ENCODE measurements at places on chromosomes 13 and 19. TPM values are rescaled to one million over a fixed set of nuclear protein-coding genes. Genes with fewer than 3 reads are reported as not detected.

GRCh38 chr19:42872608-42873007, 6.9 kb downstream of the PSG1 start:
- DNase-seq: no peak

CBY2 gene
- total RNA-seq: not detected

DNA sequence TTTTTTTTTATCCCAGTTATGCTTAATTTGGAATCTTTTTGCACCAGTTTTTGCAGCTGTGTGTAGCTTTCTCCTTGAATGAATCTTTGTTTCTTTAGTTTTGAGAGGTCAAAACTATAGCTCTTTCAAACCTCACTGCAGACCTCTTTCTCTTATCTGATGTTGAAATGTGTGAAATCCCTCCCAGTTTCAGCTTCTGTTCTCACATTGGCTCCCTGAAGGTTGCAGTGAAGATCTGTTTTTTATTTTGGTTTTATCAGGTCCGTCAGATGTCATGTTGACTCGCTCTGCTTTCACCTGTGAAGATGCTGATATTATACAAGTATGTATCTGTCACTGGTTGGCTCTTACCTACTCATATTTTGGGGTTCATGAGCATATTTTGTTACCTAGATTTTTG, 372.0 kb downstream of the RFC3 start:
- DNase-seq: no peak

- DNase-seq: no peak
Measured at GRCh38 chr13:110913322-110914080, 1.4 kb downstream of the ANKRD10 start.

GRCh38 chr19:17075864-17076542, 426 bp downstream of the MYO9B start:
- no peak for DNase-seq

- no peak for DNase-seq
Measured at GRCh38 chr19:53130506-53130905, 2.2 kb downstream of the ZNF415 start.

DNA sequence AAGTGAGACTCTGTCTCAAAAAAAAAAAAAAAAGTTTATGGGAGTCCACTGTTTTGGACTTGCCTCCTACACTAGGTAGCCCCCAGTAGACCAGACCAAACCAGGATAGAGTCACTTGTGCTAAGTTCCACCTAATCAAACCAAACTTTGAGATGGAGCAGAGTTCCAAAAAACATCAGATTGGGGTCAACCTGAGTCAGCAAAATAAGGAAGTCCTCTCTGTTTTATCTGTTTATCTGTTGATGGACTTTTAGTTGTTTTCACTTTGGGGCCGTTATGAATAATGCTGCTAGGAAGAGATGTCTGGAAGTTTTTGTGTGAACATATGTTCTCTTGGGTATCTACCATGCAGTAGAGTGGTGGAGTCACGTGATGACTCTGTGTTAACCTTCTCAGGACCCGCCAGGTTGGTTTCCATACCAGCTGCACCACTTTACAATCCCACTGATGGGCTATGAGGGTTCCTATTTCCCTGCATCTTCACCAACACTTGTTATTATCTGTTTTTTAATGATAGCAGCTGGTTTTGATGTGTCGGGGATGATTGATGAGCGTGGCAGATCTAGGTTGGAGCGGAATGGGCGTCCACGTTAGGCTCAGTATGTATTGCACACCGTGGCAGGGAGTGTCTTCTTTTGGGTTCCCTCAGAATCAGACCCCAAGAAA, 46.6 kb upstream of the TM9SF2 start:
- peak; percentile 19 for DNase-seq

CAPN12 gene
- 1.7 TPM for total RNA-seq

DNA sequence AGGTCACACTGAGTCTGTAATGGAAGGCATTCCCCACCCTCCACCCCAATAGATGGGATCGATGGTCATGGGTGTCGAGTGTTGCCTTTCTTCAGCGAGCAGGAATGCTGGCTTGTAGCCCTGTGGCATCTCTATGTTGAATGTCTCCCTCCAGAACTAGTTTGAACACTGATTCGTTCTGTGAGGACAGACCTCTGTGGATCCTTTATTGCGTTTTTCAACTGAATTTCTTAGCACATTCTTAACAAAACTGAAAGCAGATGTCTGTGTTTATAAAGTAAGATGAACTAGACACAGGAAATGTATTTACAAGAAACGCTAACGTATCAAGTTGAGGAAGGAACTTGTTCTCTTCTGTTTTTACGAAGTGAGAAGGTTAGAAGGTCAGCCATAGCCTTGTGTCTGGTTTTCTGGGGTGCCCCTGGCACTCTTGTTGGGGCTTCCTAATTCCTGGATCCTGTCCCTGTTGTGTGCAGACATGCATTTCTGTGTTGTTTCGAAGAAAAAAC, 36.8 kb upstream of the TM9SF2 start:
- DNase-seq: no peak

FUT3 gene
- total RNA-seq: 0.57 TPM

DNA sequence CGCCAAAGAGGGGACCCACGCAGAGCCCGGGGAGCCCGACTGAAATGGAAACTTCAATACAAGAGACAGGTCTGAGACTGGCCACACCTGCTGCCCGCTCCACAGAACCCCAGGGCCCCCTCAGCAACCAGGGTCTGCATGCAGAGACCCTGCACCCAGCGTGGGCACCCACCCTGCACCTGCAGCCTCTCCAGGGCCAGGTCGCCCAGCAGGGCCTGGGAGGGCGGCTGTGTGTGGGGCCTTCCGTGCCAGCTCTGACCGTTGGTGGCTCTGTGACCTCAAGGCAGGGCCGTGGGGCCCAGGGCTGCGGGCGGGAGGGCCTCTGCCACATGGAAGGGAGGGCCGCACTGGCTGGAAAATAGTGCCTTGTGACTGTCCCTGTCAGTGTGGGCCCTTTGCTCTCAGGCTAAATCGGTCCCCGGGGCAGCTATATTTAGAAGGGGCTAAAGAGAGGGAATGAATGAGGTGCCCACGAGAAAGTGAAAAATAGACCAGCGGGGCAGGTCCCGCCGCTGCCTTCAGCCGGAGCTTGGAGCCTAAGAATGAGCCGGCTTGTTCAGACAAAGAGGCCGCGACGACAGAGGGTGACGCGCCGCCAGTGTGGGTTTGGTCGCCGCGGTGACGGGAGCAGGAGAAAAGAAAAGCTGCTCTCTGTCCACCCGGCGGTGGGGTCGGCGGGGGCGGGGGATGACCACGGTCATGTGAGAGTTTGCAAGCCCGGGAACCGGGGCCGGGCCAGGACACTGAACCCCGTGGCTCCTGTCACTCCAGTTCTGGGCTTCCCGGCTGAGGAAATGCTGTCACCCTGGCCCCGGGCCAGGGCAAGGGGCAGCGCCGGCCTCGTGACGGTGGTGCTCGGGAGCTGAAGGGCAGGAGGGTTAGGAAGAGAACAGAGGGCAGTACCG, 70.5 kb downstream of the GADD45B start:
- peak; percentile 96 for DNase-seq

ZNF723 gene
- not detected for total RNA-seq

DNA sequence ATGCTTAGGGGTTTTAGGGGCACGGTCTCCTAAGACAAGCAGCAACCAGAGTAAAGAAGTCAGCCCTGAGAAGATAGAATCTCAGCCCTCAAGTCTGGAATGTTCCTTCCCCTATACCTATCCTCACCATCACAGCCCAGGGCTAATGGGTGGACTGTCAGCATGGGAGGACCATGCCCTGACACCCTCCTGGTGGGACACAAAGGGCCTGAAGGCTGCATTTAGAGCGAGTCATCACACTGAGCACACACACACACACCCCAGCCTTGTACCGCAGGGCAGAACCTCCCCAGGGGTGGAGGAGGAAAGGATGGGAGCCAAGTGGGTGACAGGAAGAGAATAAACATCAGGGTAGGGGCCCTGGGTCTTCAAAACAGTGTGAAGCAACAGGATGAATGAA, 174.8 kb upstream of the SERP2 start:
- DNase-seq: no peak

- no peak for DNase-seq
Measured at GRCh38 chr19:6503407-6504201, 1.5 kb upstream of the TUBB4A start.

- DNase-seq: no peak
Measured at GRCh38 chr19:56146904-56147303, 5.8 kb downstream of the ZNF444 start.

DNA sequence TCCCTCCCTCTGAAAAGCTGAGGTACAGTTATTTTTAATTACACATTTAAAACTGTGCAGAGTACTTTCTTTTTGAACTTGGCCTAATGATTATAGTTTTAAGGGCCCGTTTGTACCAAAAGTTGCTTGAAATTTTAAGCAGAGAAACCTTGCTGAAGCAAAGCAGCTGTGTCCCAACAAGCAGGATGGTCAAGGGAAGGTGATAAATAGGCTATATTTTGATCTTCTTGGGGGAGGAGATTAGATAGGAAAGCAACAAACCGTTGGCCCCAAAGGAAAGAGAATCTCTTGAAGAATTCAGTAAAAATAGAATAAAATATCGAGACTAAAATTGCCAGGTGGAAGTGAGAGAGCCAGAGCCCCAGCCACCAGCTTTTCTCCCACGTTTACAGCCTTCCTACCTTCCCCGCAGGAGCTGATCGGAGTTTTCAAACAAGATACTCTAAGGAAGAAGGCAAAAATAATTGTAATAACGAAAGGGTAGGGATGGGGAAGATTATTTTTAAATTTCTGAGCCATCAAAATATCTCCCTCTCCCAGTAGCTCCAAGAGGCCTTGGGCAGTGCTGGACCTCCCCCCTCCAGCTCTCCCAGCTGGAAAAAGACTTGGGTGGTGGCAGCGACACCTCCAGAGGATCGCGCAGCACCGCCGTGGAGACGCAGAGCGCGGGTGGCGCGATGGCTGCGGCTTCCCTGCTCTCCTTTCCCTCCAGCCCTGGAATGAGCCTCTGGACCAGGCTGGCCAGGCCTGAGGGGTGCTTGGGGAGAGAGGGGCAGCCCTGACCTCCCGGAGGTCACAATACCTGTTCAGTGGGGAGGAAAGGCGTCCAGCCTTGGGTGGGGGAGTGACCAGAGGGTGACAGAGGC, 5.8 kb downstream of the ZIC2 start:
- DNase-seq: no peak
